ENCODE measurements at places on chromosomes 12 and 14. TPM values are rescaled to one million over a fixed set of nuclear protein-coding genes. Genes with fewer than 3 reads are reported as not detected.

The MFAP5 gene
- total RNA-seq: 147 TPM

The SENP1 gene
- 14.5 TPM for total RNA-seq

The RECQL gene
- 34.1 TPM for total RNA-seq

The INSM2 gene
- not detected for total RNA-seq

The TMEM19 gene
- total RNA-seq: 24.9 TPM

The HOXC6 gene
- 0.74 TPM for total RNA-seq

The KCNC2 gene
- total RNA-seq: not detected

The PTPN6 gene
- 47.2 TPM for total RNA-seq

The RGS6 gene
- 7.6 TPM for total RNA-seq

The CPM gene
- total RNA-seq: 201 TPM

The OR4E2 gene
- not detected for total RNA-seq

The FAM186B gene
- total RNA-seq: 0.55 TPM

The SPATS2 gene
- total RNA-seq: 9.9 TPM

The LRRC10 gene
- not detected for total RNA-seq

Measured in mesenteric fat pad (tissue), 1 donor.